Esophagus mucosa (tissue), 1 donor: ENCODE measurements at places on chromosomes 11 and 22. TPM values are rescaled to one million over a fixed set of nuclear protein-coding genes. Genes with fewer than 3 reads are reported as not detected.

Gene DMC1
- 1.1 TPM for total RNA-seq

Gene PKDREJ
- total RNA-seq: 0.04 TPM

Gene CARD10
- total RNA-seq: 10.5 TPM

DNA sequence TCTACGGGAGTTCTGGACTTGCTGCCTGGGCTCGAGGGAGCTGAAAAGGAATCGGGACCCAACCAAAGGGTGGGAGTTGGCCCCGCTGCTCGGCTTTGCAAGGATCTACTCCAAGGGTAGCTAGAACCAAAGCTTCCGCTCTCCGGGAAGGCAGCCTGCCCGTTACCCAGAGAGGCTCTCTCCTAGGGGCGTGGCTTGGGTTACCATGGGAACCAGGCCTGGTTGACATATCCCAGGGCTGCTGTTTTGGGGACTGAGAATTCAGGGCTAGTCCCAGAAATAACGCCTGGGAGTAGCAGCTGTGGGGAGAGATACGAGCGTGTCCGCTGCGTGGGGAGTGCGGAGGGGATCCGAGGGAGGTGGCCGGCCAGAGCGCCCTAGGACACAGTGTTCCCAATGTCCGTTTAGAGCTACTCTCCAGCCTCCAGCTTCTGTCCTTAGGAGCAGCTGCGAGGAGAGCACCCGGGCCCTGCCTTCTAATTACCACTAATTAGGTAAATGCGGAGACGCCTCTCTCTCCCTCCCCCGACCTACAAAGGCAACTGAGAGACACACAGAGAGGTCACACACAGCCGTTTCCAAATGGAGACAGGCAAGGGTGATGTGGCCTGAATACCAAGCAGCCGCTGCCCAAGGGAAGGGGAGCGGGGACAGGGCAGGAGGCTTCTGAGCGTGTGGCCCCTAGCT, 141.6 kb upstream of the CADM1 start:
- no peak for ATAC-seq

DNA sequence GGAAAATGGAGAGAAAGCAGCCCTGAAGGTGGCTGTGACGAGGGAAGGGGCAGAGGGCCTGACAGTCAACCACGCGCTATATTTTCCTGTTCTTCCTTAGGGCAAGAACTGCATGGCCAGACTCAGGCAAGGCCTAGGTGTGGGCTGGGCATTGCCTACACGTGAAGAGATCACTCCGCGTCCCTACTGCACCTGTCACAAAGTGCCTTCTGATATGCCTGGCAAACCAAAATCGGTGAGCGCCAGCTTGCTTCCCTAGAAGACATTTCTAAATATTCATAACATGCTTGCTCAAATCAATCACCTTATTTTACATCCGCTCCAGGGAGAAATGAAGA, 6.3 kb downstream of the TMEM121B start:
- no peak for ATAC-seq

Gene GP1BB
- 2.0 TPM for total RNA-seq

- ATAC-seq: peak; percentile 38
These were observed 6.9 kb downstream of the C11orf68 start for GRCh38 chr11:65911682-65912568.

DNA sequence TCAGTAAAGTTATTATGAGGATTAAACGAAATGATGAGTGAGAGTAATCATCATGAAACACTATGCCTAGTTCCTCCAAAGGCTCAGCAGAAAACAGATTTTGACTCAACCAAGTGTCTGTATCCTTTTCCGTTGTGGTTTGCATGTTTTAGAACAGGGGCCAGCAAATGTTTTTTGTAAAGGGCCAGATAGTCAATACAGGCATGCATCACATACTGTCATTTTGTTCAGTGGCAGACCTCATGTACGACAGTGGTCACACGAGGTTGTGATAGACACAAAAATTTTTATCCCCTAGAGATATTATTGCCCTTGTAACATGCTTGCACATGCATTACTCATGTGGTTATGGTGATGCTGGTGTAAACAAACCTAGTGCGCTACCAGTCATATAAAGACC, 81.9 kb upstream of the SLC25A18 start:
- ATAC-seq: no peak
